ENCODE measurements at places on chromosomes 13 and 19.

- DNase-seq = no peak
Measured at GRCh38 chr13:25990801-25991200, 61.0 kb downstream of the SHISA2 start.

DNA sequence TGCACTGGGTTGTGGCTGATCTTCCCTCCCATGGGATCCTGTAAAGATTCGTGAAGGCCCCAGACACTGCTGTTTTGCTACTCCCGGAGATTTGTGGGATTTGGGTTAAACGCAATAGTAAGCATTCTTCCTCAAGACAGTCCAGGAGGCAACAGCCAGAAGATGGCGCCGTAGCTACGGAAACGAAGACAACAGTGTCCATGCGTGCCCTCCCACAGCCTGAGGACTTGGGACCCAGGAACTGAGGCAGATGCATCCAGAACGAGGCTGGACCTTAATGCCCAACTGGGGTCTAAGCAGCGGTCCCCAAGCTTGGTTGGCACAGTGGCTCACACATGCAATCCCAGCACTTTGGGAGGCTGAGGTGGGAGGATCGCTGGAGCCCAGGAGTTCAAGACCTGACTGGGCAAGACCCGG, 57.6 kb upstream of the ZNF507 start:
- DNase-seq = peak; percentile 20

DNA sequence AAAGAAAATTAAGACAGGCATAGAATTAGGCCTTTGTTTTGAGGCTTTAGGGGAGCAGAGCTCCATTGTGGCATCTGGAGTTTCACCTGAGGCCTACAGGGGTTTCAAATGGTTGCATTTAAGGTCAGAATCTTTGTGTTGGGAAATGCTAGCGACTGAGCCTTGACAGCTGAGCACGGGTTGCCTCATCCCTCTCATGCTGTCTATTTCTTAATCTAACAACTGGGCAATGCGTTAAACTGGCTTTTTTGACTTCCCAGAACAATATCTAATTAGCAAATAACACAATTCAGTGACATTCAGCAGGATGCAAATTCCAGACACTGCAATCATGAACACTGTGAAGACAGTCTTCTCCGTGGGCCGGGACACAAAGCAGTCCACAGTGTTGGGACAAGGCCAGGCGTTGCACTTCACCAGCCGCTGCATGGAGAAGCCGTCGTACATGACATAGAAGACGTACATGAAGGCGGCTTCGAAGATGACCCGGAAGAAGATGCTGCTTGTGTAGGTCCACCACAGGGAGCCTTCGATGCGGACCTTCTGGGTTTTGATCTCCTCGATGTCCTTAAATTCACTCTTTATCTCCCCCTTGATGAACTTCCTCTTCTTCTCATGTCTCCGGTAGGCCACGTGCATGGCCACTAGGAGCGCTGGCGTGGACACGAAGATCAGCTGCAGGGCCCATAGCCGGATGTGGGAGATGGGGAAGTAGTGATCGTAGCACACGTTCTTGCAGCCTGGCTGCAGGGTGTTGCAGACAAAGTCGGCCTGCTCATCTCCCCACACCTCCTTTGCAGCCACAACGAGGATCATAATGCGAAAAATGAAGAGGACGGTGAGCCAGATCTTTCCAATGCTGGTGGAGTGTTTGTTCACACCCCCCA, 3.8 kb downstream of the GJB2 start:
- DNase-seq = no peak

DNA sequence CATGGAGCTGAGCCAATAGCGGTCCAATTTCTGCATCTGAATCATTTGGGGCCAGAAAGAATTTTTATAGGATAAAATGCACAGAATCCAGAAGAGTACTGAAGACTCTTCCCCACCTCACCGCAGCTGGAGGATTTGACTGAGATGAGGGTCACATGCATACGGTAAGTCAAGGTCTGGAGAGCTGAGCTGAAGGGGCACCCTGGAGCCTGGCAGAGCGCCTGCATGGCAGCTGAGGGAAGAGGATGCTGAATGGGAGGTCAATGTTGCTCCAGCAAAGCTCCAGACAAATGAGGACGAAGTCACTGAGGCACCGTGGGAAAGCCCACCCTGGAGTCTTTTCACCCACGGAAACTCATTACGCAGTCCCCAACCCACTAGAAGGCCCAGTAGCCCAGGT, 43.4 kb upstream of the ATP12A start:
- DNase-seq = no peak

GRCh38 chr13:79560954-79561353, 80.0 kb downstream of the NDFIP2 start:
- no peak for DNase-seq

GRCh38 chr13:85737952-85738351, 61.3 kb downstream of the SLITRK6 start:
- DNase-seq = no peak

GRCh38 chr13:43379738-43380137, 356.4 kb downstream of the DNAJC15 start:
- no peak for DNase-seq

- DNase-seq = no peak
Measured at GRCh38 chr19:17025991-17026658, 485 bp downstream of the CPAMD8 start.

DNA sequence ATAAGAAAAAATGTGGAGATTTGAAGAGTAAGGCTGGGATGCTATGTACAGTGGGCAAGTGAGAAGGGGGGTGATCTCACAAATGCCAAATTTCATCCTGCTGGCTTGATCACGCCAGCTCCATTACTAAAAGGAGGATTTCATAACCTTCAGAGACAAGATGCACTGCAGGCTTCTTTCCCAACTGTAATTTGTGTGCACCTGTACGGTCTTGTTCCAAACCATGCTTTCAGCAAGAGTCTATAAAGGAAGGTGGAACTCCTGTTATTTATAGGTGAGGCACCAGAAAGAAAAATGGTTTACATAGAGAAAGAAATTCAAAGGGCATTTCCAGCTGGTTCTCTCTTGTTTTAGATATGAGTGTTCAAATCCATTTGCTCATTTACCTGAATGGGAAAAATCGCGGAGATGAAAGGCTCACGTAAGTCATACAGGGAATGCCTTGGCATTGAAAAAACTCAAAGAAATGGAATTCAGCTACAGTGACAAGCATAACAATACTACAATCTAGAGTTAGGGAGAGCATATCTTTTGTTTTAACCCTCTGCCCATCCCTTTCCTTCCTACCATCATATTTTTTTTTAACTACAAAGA, 13.3 kb downstream of the EFNB2 start:
- no peak for DNase-seq

DNA sequence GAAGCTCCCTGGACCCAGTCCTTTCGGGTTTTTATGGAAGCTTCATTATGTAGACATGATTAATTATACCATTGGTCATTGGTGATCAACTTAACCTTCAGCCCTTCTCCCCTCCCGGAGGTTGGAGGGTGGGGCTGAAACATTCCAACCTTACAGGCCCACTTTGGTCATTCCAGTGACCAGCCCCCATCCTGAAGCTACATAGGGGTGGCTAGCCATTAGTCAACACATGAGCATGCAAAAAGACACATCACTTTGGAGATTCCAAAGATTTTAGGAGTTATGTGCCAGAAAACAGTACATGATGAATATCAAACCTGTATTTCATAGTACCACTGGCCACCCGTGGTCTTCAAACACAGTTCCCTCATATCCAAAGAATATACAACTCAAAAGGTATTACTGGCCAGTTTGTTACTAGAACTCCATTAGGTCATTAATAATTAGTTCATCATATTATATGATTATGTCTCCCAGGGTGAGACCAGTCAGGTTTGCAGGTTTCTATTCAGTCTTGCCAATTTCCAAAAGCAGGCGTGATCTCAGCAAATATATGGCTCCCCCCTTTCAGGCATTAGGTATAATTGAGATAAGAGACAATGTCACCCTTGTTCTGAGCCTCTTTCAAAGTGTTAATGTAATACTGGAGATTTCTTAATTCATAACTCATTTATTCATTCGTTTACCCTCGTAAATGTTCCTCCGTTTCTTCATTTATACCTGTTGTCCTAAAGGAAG, 11.1 kb downstream of the PPP5C start:
- no peak for DNase-seq

DNA sequence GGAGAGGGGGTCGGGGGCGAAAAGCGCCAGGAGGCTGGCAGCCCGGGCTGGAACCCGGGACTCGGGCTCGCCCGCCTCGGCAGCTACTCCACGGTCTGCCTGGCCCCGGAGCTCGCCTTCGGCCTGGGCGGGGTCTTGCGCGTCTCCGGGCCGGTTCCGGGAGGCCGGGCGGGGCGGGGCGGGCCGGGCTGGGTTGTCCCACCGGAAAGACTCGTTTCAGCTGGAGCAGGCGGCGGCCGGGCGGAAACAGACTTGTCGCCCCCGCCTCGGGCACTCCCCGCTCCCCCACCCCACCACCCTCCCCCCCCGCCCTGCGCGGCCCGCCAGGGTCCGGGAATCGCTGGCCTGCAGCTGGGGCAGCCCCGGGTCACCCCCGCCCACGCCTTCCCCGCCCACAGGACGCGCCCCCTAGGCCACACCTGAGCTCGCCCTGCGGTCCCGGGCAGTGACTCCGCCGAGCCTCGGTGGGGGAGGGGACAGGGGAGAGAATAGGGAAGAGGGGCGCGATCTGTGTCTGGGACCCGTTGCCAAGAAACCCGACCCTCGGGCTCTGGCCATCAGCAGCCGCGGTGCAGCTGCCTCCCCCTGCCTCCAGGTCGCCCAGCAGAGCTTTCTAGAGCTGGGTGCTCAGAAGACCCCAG, 109.4 kb downstream of the KCTD15 start:
- DNase-seq = no peak

GRCh38 chr19:34841780-34842179, 68.8 kb upstream of the ZNF599 start:
- DNase-seq = no peak

DNA sequence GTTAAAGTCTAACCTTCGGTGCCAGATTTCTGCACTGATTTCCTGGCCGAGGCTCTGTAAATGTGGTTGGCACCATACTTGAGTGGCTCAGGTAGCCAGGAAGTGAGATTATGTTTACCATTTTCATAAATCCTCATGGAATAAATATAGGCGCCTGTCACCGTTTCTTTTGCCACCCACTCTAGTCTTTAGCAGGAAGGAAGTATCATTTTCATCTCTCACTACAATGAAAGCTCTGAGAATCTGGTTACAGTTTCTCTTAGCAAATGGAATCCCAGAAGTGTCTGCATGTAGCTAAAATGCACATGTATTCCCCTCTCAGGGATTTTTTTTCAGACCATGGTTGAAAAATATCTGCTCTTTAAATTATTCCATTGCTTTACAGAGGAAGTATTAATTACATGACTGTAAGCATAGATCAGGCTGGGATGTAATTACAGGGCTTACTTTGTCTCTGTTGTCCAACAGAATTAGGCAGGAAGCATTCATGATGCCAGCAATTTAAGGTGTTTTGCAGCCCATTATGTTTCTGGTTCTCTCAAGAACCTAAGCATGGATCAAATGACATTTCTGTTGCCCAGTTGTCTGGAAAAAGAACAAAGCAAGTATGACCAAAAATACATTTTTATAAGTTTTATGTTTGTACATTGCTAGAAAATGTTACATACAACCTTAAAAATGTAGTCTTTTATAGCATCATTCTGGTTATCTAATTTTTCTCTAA, 221.7 kb upstream of the SPRY2 start:
- DNase-seq = no peak

- no peak for DNase-seq
Measured at GRCh38 chr13:26914624-26915023, 154.0 kb upstream of the GPR12 start.

- no peak for DNase-seq
Measured at GRCh38 chr13:52851137-52851962, 2.9 kb upstream of the PCDH8 start.

GRCh38 chr13:85249151-85249550, 550.1 kb downstream of the SLITRK6 start:
- DNase-seq = no peak

DNA sequence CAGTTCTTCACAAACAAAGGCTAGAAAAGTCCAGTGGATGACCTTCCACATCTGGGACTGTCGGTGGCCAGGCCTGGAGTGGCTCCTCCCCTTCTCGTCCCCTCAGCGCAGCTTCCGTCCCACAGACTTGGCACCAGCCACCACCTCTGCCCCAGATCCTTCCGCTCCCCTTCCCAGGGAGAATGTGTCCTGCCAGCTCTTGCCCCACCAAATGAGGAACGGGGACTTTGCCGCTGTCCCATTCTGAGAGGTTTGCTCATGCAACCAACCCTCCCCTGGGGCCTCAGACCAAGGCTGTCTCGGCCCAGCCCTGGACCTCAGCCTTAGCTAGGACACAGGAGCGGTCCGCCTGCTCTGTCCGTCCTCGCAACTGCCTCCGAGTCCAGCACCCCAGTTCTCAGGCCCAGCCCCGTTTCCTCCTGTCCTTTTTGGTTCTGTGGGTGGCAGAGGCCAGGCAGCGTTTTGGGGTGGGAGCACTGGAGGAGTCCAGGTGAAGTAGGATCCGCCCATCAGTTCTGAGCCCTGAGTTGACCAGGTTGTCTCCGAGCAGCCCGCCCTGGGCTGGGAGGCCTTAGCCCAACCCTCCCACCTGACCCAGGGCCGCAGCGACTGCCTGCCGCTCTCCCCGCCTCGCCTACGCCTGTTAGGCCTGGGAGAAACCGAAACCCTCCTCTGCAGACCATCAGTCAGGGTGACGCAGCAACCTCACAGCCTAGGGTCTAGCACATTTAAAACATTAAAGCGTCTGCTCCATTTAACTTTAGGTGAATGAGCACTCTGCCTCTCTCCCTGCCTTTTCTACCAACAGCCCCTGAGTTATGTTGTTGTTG, 284.3 kb downstream of the FOXO1 start:
- DNase-seq = no peak

DNA sequence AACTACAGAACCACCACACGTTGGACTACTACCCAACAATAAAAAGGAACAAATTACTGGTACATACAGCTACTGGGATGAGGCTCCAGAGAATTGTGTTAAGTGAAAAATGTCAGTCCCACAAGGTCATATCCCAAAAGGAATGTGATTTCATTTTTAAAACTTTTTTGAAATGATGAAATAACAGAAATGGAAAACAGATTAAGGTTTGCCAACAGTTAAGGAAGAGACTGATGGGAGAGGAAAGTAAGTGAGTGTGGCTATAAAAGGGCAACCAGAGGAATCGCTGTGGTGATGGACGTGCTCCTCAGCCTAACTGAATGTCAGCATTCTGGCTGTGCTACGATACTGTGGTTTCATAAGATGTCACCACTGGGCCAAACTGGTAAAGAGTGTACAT, 512.8 kb downstream of the UQCRFS1 start:
- no peak for DNase-seq

DNA sequence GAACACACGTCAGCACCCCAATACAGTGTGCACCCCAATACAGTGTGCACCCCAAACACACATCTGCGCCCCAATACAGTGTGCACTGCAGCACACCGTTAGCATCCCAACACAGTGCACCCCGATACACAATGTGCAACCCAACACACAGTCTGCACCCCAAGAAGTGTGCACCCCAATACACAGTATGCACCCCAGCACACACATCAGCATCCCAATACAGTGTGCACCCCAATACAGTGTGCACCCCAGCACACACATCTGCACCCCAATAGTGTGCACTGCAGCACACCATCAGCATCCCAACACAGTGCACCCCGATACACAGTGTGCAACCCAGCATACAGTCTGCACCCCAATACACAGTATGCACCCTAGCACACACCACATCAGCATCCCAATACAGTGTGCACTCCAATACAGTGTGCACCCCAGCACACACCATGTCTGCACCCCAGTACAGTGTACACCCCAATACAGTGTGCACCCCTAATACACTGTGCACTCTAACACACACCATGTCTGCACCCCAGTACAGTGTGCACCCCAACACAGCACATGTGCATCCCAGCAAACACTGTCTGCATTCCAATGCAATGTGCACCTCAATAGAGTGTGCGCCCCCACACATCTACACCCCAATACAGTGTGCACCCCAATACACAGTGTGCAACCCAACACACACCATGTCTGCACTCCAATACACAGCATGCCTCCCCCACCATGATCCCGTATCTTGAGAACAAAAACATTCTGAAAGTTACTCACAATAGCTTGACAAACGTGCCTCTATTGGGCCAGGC, 855 bp upstream of the CARS2 start:
- no peak for DNase-seq

Data from stimulated activated CD8-positive, alpha-beta memory T cell treated with anti-CD3 and anti-CD28 coated beads, Interleukin-2, amount 100 ng/mL, for 48 hours (primary cell).